ENCODE measurements at places on chromosomes 6 and 20.

- no peak for DNase-seq
These were observed 161.8 kb upstream of the GRIK2 start for GRCh38 chr6:101231606-101232235.

DNA sequence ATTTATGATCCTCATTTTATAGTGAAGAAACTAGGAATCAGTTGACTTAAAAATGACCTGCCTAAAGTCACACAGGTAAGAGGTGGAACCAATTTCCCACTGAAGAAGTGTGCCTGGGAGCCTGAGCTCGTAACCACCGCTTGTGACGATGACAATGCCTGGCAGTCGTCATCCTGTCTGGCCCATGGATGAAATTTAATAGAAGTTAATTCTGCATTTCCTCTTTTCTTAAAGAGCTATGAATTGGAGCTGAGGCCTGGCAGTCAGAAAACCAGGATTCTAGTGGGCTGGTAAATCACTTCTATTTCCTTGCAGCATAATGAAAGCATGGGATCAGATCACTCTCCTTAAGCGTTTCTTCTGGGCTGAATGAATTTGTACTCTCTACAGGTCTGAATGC lies 200.0 kb upstream of the SGK1 start:
- no peak for DNase-seq

DNA sequence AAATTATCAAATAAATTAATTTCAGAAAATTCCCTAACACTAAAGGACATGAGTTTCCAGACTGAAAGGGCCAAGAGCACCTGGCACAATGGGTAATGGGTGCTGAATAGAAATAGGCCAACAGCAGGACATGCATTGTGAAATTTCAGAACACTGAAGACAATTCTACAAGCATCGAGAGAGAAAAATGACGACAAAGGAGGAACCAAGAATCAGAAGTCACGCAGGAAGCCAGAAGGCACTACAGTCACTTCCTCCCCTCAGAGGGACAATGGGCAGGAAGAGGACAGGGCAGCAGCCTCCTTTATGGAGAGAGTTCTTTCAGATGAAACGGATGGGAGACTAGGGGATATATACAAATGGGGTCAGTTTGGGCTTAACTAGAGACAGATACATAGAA lies 29.6 kb downstream of the PCNA start:
- DNase-seq = peak; percentile 11

DNA sequence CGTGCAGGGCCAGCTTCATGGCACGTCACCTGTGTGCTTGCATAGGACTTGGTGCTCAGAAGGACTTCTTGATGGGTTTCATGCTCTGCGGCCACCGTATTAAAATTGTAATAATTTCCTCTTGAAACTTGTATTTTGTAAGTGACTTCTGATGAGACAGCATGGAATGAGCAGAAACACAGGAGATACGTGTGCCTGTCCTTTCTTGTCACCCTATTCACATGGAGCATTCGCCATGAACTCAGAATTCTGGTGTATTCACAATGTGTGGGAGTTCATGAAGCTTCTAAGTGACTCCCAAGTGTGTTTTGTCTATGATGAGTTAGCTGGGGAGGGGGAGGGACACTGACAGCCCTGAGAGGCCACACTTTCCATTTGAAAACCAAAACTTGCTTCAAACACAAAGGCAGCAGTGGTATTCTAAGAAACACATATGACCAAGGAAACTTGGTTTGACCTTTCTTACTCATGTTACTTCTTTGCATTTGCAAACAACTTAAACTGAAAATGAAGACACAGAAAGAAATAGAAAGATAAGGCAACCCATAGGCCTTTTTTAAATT lies 92.1 kb upstream of the NEDD9 start:
- no peak for DNase-seq

DNA sequence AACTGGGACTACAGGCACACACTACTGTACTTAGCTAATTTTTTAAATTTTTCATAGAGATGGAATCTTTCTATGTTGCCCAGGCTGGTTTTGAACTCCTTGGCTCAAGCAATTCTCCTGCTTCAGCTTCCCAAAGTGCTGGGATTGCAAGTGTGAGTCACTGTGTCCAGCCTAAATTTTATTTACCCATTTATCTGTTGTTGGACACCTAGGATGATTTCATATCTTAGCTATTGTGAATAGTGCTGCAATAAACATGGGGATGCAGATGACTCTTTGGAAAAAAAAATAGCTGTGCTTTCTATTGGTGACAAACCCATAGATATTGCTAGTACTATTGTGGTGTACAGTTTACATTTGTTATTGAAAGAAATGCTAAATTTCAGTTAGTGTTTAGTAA lies 19.6 kb upstream of the SYNCRIP start:
- DNase-seq = no peak

GRCh38 chr6:39935241-39935640 lies 979 bp upstream of the MOCS1 start:
- no peak for DNase-seq

DNA sequence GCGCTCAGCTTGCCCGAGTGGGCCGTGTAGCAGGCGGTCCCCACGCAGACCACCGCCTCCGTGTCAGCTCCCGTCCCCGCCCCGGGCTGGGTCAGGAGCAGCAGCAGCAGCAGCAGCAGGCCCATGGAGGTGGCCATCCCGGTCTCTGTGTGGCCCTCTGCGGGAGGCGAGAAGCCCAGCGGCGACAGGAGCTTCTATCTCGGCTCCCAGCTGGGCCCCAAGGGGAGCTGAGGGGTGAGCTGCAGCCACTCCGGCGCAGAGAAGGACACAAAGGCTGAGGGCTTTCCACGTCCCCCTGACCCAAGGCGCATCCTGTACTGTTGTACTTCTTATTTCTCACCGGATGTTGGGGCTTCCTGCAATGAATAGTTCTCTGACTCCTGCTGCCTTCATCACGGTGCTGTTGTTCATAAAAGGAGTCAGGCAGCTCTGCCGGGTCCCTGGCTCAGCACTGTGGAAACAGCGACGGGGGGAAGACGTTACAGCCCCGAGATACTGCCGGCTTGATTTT lies at the start of gene CD93:
CD93 (minus strand) TSS at position 269 of the 511 bp plus-strand sequence; CDS start at position 137, 132 bp downstream.
- no peak for DNase-seq

DNA sequence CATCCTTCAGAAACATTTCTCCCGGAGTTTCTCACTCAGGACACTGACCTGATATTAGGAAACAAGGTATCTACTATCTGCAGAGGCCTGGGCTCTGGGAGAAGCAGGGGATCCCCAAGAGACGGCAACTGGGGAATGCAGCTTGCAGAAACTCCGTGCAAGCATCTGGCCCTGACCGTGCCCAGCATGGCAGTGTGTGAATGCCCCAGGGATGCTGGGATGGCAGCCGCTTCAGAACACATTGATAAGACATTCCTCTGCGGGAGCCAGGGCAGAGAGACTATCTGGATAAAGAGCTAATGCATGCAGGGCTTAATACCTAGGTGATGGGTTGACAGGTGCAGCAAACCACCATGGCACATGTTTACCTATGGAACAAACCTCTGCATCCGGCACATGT lies 55.4 kb downstream of the NFATC2 start:
- no peak for DNase-seq

DNA sequence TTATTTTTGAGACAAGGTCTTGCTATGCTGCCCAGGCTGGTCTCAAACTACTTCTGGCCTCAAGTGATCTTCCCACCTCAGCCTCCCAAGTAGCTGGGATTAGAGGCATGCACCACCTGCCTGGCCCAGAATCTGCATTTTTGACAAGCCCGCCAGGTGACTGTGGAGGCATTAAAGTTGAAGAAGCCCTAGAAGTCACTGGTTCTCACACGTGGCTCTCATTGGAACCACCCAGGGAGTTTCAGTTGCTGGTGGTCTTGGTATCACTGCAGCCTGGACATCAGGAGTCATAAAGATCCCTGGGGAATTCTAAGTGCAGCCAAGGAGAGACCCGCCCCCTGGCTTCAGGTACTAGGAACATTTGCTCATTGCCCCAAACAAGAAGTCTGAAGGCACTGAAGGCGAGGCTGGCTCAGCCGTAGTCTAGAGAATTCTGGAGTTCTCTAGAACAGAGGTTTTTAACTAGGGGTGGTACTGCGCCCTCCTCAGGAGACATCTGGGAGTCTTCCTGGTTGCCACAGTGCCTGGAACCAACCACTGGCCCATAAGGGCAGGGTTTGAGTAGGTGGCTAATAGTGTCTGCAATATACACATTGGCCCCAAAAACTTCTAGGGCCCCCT lies 182.8 kb downstream of the ZMYND8 start:
- no peak for DNase-seq

DNA sequence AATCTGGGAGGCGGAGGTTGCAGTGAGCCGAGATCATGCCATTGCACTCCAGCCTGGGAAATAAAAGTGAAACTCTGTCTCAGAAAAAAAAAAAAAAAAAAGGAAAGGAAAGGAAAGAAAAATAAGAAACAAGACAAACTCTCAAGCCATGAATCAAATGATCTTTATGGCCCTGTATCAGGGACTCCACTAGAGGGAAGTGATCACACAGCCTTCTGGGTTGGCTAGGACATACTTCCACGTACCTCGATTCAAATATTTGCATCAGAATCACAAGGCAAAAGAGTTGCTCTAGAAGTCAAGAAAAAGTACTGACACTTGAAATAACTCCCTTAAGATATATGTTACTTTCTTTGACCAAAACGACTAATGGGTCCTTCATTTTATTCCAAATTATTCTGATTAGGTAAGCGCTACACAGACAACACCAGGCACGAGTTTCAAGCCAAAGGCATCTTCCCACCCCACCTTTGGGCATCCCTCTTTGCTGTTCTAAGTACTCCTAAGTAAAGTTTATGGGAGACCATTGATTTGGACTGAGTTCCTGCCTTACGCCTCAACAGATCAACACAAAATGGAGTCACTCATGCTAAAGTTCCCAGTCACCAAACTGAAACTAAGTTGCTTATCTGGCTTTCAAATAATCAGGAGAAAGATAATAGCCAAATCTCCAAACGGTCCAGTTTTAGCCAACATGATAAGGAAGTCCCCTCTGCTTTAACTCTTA lies 77.5 kb upstream of the NT5E start:
- DNase-seq = no peak

GRCh38 chr20:34892671-34893070 lies 16.3 kb downstream of the ACSS2 start:
- no peak for DNase-seq

DNA sequence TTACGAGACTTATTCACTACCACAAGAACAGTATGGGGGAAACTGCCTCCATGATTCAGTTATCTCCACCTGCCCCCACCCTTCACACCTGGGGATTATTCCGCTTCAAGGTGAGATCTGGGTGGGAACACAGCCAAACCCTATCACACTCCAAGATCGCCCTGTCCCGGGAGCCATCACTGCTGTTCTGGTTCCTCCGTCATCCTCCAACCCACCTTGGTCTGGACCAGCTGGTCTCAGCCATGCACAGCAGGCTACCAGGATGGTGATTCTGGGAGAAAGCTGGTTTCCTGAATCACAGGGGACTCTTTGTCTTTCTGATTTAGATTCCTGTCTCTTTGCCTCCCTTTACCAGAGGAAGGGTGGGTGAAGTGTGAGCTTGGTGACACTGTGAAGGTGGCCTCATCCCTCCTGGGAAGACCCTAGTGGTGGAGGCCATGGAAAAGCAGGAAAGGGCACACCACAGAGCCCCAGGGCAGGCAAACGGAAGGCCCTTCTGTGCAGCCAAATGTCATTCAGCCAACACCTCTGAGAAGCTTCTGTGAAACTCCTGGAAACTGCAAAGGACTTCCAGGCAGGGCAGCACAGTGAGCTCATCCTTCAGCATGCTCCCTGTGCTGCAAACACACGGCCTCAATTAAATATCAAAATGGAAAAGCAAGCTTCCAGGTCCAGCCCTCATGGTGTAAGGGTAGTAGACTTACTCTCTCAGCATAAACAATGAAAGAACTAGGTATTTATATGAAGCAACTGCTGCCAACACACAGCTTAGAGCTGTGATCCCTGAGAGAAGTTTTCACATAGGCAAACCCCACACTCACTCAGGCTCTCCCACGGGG lies 169.8 kb downstream of the ANKRD60 start:
- DNase-seq = no peak

DNA sequence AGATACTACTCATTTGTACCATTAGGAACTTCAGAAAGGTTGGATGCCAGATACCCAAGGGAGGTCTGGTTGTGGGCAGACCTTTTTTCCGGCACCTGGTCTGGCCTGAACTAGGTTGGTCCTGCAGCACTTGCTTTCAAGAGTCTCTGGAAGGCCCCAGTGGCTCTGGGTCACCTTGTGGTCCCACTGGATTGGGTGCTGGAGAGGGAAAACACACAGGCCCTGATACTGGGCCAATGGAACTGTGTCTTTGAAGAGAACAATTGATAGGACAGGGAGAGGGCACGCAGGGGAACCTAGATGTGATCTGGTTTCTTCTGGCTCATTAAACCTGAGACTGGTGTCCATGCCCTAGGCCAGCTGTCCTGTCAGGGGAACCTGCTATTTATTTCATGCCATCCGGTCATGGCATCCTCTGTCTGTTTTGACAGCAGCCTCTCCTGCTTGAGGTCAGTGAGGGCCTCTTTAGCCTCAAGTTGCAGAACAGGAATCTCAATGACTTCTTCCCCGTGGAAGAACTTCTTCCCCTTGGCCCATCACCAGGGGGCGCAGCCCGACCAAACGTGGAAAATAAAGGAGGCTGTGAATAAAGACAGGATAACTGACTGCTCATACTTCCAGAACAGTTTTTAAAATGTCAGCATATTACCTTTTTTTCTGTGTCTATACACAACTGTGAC lies 25.0 kb downstream of the TAF8 start:
- no peak for DNase-seq

DNA sequence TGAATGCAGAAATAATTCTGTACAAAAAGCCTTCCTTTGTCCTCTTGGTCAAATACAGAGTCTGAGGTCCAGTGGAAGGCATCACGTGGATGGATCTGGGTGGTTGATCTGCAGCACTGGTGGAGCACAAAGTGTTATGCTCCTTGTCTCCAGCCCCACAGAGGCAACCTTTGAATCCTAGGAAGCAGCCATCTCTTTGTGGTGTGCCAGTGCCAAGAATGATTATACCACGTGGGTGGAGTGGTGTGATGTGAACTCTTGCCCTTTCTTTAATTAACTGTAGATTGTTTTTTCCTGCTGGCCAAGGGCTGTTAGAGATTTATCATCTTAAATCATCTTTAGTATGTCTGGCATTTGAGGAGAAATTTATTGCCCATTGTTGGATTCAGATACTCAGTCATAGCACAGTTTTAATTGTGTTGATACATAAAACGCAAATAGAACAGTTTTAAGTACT lies 31.1 kb downstream of the NCOA7 start:
- peak; percentile 24 for DNase-seq

DNA sequence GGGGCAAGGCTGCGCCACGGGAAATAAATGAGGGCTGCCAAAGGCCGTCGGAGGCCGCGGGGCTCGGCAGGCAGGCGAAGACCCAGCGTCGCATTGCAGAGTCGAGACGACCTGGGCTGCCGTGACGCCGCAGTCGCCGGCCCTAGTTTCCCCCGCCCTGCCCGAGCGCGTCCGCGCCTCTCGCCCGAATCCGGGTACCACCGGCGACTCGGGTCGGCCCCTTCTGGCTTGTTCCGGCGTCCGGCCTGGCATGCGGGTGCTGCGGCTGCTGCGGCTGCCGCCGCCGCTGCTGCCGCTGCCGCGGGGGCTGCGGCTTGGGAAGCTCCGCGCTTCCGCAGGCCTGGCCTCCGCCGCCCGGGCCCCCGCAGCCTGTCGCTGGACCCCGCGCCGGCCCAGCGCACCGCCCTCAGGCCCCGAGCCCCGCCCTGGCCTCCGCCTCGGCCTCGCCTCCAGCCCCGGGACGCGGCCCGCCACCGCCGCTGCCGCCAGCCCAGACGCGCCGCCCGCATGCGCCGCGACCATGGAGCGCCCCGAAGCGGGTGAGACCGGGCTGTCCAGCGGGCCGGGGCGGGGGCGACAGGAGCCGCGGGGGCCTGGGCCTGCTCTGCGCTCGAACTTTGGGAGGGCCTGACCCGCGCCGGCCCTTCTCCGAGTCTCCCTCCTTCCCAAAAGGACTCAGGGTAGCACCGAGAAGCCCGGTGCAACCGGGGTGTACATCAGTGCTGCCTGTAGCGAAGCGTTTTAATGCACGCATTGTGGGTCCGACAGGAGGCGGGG lies at the start of gene AKAP7:
AKAP7 (plus strand) TSS at position 224 of the 777 bp plus-strand sequence; CDS start at position 521, 297 bp downstream.
- peak; percentile 84 for DNase-seq

Measured in C1 segment of cervical spinal cord (tissue), 14 donors.